ENCODE measurements at places on chromosomes 11 and 22. TPM values are rescaled to one million over a fixed set of nuclear protein-coding genes. Genes with fewer than 3 reads are reported as not detected.

Gene H19
- total RNA-seq: 292 TPM

DNA sequence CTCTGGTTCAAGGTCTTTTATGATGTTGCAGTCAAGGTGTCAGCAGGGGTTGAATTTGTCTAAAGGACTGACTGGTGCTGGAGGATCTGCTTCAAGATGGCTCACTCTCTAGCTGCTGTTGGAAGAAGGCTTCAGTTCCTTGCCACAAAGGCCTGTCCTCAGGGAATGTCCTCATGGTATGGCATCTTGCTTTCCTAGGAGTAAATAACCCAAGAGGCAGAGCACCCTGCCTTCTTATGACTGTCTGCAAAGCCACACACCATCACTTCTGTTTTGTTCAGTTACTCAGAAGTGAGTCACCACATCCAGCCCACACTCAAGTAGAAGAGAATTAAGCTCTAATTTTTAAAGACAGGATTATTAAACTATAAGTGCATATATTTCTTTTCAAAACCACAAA lies 45.2 kb downstream of the PLAAT5 start:
- DNase-seq: no peak

- DNase-seq: no peak
Observed at GRCh38 chr11:97746818-97747217, 1273.9 kb upstream of the CNTN5 start.

Gene SEPTIN5
- total RNA-seq: 7.0 TPM

Gene MCM5
- 12.4 TPM for total RNA-seq

Gene MISFA
- total RNA-seq: 3.7 TPM

DNA sequence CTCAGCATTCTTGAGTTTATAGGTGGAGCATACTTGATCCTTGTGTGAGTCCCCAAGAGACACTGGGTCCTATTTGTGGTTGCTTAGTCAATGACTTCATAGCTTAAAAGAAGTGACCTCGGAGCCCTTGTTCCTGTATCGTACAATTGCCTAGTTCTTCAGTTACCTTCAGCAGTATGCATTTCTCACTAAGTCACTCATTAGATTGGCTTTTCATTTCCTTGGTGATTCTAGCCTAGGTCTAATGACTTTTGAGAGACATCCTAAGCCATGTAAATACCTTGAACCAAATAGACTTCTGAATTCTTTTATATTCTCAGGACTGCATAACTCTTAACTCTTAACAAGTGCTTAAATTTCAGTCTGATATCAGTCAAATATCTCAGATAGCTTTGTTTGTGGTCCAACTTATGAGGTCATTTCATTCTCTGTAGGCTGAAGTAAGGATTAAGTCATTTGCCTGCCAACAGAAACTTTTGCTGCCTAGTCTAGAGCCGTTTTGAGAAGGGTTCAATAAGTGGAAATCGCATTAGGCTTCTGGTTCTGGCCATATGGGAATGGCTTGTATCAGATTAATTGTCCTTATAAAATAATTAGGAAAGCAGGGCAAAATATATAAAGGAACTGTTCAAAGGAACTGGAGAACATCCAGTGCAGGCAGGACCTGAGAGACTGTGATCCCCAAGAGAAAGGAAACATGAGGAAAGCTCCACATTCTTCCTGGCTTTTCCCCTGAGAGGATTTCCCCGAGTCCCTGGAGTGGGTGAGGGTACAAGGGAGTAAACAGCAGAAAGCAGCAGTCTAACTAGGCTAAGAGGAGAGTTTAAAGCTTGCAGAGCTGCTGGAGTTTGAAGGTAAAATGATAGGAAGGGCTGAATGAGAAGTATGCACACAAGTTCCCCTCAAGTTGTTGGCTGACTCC lies 39.9 kb downstream of the TRAF6 start:
- DNase-seq: no peak

DNA sequence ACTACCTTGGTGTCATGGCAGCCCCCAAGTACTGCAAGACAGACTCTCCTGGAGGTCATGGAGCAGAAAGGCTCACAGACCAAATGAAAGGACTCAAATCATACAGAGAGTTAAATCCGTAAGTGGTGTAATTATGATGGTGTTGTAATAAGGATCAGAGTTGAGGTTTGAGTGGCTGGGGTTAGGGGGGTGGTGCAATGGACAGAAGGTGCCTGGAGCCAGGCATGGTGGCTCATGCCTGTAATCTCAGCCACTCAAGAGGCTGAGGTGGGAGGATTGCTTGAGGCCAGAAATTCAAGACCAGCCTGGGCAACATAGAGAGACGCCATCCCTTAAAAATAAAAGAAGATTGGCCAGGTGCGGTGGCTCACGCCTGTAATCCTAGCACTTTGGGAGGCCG lies 18.7 kb downstream of the ART5 start:
- DNase-seq: peak; percentile 22

DNA sequence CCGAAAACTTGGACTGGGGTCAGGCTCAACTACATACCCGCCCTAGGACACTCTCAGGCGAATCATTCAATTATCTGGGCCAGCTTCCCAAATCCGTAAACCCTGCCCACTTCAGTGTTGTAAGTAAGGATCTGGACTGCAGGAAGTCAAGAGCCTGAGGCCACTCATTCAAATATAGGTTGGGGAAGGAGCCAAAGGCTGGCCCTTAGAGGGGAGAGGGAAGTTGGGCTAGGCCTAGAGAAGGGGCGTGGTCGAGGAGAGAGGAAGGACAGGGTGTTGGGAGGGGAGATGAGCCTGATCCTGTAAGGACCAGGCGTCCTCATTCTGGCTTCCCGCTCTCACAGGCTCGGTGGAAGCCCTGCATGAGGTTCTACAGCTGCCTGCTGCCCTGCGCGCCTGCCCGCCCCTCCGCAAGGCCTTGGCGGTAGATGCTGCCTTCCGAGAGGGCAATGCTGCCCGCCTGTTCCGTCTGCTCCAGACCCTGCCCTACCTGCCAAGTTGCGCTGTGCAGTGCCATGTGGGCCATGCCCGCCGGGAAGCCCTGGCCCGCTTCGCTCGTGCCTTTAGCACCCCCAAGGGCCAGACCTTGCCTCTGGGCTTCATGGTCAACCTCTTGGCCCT lies 3.0 kb downstream of the SAC3D1 start:
- DNase-seq: no peak

Gene SH3BP1
- total RNA-seq: 15.0 TPM

DNA sequence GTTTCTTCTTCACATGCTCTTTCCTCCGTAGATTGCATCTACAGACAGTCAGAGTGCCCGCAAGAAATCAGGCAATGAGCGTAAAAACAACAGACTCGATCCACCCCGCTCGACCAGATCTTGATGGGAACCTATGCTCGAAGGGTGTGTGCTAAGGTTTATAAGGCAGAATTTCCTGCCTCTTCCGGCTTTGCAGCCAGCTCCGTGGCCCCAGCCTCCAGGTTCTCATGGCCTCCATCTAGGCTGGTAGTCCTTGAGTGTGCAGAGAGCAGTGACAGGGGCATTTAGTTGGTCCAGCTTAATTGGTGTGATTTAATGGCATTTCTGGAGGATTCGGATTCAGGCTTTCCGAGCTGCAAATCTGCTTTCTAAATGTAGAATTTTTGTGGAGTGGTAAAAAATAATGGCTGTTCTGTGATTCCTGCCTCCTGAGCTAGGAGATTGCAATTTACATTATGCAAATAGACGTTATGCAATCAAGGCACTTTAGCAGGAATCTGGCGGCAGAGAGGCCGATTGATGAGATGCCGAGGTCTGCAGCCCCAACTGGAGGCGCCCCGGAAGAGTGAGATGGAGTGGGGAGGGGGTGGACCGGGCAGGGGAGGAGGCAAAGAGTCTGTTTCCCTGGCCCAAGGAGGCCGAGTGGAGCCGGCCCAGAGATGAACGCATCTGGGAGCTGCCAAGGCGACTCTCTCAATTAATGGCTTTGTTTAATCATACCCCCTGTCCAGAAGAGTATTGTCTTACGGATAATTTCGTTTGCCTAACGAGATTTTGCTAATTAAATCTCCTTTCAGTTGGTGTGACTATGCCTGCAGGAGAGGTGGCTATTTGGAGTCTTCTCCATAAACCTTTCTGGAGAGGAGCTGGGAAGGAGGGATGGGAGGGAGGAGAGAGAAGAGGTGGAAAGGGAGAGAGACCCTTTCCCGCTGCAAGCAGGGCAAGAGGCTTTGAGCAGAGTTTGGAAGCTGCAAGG lies 75.3 kb downstream of the PKNOX2 start:
- no peak for DNase-seq

GRCh38 chr11:10916665-10917064 lies 58.8 kb upstream of the ZBED5 start:
- DNase-seq: no peak

DNA sequence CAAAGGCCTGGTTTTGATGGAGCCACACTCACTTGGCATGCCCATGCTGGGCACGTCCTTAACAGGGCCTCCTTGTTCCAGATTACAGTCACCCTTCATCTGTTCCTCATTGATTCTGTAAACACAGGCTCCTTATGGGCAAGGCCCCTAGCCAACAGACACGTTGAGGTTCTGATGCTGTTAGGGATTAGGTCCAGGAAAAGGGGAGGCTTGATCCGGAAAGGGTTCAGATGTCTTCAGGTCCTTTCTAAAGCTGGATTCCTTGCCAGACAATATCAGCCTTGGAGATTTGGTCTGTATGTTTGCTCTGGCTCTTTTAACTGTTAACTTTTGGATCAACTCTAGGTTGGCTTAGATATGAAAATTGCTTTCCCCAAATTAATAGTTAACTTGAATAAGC lies 46.9 kb upstream of the PRSS23 start:
- no peak for DNase-seq

Gene RFPL1
- total RNA-seq: not detected

DNA sequence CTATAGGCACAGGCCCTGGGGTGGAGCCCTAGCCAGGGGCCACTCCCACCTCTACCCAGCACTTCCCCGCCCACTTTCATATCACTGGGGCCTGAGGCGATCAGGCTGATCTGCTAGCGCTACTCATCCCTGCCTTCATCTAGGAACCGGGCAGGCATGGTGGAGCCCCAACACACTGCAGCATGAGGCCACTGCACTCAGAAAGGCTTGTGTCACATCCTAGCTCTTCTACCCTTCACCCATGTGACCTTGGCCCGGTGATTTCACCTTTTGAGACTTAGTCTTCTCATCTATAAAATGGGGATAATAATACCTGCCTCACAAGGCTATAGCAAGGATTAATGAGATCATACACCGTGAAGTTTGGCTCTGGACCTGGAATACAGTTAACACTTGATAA lies 18.1 kb upstream of the GDPD5 start:
- DNase-seq: no peak

GRCh38 chr11:94920311-94920710 lies 53.0 kb downstream of the CWC15 start:
- DNase-seq: no peak

Gene CHRDL2
- total RNA-seq: 0.67 TPM
